Hypothalamus (tissue), 51 donors: ENCODE measurements at places on chromosomes 16 and 17.

DNA sequence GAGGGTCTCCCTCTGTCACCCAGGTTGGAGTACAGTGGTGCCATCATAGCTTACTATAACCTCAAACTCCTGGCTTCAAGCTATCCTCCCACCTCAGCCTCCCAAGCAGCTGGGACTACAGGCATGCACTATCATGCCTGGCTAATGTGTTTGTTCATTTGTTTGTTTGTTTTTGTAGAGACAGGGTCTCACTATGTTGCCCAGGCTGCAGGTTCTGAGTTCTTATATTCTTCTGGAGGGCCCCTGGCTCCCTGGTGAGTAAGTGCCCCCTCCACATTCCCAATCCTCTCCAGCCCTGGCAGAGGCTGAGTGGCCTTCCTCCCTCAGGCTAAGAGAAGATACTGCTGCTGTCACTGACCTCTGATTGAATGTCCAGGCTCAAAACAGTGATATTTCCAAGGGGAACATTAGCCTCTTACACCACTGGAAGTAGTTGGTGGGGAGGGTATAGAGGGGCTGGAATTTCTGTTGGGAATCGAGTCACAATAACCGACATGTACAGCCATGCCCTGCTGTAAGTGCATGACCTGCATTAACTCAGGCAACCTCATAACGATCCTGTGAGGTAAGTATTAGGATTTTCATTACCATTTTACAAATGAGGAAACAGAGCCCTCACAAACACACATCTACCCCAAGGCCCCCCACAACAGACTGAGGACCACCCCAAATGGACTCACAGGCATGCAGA lies 2.7 kb upstream of the ETV4 start:
- DNase-seq, result no peak

- no peak for DNase-seq
Measured at GRCh38 chr16:307691-308312, 24.8 kb downstream of the PDIA2 start.

DNA sequence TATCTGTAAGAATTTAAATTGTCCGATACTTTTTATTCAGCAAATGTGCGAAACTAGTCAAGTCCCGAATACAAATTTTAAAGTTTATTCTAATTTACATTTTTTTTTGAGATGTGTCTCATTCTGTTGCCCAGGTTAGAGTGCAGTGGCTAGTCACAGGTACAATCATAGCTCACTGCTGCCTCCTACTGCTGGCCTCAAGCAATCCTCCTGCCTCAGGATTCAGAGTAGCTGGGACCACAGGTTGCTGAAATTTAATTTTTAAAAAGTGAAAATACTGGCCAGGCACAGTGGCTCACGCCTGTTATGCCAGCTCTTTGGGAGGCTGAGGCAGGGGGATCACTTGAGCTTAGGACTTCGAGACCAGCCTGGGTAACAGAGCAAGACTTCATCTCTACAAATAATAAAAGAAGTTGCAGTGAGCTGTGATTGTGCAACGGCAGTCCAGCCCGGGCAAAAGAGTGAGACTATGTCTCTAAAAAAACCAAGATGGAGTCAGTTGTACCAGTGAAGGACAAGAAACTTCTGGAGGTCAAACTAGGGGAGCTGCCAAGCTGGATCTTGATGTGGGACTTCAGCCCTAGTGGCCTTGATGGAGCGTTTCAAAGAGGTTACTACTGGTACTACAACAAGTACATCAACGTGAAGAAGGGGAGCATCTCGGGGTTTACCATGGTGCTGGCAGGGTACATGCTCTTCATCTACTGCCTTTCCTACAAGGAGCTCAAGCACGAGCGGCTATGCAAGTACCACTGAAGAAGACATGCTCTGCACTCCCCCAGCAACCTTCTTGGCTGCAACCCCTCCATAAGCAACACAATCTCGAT lies 5.6 kb downstream of the POLG2 start:
- no peak for DNase-seq

DNA sequence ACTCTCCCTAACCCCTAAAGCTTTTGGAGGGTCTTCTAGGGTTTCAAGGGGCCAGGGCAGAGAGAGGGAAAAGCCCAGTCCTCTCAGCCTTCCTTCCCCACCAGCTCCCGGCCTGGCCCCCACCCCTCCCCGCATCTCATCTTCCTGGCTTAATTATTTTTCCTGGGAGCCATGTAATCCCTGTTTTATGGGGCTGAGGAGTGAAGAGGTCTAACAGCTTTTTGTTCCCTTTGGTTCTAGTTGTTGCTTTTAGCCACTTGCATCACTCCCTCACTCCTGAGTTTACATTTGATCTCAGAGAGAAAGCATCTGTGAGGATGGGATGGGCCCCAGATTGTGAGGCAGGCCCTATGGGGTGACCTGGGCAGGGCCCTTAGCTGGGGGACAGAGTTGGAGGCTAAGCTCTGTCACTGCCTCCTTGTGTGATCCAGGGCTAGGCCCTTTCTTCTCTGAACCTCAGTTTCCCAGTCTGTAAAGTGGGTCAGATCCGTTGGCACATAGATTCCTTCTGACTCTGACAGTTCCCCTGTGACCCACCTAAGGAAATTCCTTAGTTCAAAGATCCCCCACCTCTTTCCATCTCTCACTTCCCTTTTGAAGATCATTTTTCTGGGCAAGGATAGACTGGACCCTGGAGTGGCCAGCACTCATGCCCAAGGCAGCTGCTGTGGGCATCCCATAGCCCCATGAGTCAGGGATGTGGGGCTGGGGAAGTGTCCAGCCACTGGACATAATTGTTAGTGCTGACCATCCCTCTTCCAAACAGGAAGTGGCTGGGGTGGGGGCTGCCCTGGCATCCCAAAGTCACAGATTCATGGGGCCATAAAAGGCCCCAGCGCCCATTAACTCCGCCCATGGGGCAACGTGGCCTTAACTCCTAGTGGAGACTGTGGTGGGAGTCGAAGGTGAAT lies 20.1 kb downstream of the UNC119 start:
- no peak for DNase-seq

DNA sequence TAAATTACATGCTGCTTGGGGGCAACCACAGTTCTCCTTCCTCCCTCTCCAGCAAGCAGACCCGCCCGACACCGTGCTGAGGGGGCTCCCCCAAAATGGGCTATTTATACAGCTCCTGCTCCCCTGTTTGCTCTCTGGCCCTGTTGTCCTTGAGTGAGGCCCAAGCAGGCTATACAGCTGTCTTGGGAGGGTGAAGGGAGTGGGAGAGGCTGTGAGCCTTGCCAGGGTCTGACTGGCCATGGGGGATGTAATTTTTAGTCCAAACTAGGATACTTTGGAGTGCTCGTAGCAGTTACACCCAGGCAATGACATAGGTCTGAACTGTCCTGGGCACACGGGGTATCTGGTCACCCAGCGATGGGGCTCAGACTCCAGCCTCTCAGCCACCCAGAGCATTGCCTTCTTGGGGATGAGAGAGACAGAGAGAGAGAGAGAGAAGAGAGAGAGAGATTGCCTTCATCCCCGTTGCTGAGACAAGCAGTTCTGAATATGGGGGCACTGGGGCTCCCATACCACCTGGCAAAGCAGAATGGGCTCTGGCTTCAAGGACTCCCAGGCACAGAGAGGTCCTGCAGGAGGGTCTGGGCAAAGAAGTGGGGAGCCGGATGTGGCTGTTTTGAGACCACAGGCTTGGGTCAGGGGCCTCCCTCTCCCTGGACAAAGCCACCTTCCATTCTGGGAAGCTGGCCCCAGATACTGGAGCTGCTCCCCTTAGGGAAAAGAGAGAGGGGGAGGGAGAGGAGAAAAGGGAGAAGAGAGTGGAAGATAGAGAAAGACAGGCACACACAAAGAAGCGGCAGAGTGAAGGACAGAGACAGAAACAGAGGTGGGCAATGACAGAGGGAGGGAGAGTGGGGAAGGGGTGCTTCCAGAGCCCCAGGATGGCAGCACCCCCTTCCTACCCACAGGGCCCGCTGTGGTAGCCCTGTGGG lies 10.7 kb upstream of the TMEM92 start:
- no peak for DNase-seq

- no peak for DNase-seq
Measured at GRCh38 chr17:63022567-63022966, 56.5 kb downstream of the TANC2 start.

- DNase-seq, result no peak
Measured at GRCh38 chr17:18946536-18946935, 5.4 kb upstream of the SLC5A10 start.

DNA sequence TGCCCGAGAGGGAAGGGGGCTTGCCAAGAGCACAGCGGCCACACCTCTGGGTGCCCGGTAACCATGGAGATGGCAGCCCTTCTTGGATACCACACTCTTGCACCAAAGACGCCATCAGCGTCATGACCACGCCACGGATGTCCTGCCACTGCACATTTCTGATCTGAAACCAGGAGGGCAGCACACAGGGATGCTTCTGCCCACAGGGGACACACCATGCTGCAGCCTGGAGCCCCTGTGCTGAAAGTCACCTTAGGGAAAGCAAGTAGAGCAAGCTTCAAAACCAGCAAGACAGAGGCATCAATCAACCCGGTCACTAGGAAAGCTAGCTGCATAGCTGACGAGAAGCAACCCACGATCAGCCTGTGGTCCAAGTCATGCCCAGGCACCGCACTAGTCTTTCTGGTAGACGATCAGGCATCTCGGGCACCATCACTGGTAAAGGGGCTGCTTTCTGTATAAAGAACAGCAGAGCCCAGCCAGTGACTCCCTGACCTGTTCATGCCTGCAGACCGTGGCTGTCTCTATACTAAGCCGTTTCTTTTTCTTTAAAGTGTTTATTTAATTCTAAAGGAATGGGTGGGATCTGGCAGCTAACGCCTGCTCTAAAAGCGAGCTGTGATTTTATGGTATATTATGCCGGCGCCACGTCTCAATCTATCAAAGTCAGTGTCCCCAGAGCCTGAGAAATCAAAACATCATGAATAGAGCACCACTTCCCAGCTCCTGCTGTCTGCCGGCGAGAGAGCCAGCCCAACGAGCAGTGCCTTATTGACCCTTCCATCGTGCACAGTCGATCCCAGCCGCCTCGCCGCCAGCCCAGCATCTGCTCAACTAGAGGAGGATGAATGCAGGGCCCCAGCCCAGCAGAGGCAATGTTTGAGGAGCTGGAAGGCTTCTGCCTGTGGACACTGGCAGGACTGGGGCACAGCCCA lies 244.7 kb downstream of the RBFOX3 start:
- DNase-seq, result no peak

DNA sequence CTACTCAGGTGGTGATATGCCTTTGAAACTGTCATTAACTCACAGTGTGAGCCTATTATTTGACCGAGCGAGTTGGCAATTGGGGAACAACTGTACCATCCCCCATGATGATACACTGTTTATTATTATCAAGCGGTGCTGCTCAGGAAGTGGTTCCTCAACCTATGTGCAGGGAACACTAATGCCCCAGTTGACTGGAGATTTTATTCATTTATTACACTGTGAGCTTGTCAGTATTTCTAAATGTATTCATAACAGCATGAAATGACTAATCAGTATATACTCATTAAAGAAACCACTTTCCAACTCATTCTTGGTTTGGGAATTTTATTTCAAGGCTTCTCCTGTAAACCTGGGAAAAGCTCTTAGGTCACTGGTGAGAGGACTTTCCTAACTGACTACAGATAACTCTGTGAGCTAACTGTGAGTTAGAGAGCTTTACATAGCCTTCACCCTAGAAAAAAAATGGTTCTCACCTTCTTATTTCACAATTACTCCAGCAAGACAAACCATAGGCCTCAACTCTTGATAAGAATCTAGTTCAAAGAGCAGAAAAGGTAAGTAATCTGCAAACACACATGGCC lies 42.4 kb downstream of the NXPH3 start:
- no peak for DNase-seq

DNA sequence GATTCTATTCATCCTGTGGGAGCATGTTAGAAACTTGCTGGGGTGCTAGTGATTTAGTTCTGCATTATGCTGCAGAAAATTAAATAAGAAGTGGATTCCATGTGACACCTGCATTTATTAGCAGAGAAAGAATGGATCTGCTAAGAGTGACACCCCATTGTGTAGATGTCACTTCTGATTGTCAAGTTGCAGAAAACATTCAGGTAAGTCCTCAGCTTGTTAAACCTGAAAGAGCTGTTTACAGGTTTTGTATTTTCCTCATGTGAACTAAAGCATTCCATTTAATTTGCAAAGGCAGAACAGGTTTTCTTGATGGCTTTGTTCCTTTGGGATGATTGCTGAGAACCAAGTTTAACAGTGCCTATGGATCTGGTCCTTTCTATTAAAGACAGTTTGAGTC lies 238.7 kb downstream of the ABCC12 start:
- DNase-seq, result no peak

- no peak for DNase-seq
Measured at GRCh38 chr16:3645504-3646347, 8.8 kb upstream of the DNASE1 start.

- DNase-seq, result no peak
Measured at GRCh38 chr17:7955414-7956227, 23.6 kb downstream of the CNTROB start.

DNA sequence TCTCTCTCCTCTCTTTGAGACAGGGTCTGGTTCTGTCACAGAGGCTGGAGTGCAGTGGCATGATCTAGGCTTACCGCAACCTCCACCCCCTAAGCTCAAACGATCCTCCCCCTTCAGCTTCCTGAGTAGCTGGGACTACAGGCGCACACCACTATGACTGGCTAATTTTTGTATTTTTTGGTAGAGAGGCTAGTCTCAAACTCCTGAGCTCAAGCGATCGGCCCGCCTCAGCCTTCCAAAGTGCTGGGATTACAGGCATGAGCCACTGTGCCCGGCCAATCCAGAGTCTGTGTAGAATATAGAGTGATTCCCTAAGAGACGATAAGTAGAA lies 65.8 kb upstream of the RPH3AL start:
- DNase-seq, result no peak

GRCh38 chr16:11007714-11008280 lies 63.4 kb downstream of the CLEC16A start:
- DNase-seq, result no peak

DNA sequence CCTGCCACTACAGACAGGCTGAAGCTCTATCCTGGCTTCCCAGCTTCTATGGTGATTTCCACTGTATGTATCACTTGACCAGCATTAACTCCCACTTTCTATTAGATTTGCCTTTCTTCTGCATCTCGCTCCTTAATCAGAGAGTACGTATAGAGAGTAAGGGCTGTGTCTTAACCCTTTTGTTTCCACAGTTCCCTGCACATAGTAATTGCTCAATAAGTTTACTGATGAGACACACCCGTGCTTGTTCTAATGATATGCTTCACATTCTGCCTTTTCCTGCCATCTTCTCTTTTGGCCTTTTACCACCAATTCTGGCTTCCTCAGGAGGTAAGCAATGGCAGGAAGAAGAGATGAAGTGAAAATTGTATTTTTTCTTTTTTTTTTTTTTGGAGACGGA lies 20.6 kb upstream of the USP36 start:
- DNase-seq, result no peak

- DNase-seq, result no peak
Measured at GRCh38 chr17:34712481-34713195, 133.3 kb downstream of the TMEM132E start.

- DNase-seq, result no peak
Measured at GRCh38 chr17:78977997-78978973, 1.4 kb downstream of the LGALS3BP start.
